SW 1271 (cell line): ENCODE measurements at places on chromosomes 7 and 10.

DNA sequence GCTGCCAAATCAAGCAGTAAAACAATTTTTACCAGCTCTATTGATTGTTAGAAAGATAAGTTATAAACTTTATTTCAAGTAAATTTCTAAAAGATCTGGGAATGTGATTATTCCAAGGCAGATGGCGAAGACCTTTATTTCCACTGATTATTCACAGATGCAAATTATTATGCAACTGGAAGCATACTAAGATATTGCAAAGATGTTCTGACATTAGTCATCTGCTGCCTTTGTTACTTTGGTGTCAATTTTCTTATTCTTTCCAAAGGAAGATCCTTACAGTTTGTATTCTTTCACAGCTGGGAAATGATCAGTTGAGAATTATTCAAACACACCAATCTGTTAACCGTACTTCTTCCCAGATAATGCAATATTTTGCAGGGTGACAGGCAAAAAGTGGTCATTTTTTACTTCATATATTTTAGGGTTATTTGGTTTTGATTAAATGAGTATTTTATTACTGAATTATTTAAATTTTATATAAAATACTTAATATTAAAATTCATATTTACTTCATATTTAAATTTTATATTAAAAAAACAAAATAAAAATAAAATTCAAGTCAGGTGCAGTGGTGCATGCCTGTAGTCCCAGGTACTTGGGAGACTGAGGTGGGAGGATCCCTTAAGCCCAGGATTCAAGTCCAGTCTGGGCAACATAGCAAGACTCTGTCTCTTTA, 171.3 kb downstream of the FZD1 start:
- DNase-seq = no peak

DNA sequence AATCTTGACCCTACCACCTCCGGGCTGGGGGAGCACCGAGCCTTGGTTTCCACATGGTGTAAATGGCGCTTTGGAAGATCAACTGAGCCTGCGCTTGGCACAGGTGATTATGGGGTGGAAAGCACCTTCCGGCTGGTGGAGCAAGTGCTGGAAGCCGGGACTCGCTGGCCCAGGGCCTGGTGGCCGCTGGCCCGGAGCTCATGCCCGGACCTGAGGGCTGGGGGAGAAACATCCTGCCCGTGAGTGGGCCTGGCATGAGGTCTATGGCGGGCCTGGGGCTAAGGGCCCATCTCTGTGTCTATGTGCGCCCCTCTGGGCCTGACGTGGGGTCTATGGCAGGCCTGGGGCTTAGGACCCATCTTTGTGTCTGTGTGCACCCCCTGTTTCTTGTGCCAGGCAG, 14.2 kb upstream of the LFNG start:
- no peak for DNase-seq

DNA sequence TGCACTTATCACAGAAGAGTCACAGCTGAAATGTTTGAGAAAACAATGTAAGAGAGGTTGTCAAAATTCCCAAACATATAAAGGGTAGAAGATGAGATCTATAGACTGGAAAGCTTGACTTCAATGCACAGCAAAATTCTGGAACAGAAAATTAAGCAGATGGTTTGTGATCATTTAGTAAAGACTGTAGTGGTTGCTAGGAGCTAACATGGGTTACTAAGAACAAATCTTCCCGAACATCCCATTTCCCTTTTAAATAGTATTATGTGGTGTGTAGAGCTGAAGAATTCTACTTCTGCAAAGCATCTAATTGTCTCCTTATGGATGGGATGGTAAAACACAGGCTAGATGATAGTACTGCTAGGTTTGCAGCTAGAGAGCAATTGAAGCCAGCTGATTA, 312.3 kb downstream of the CAMK1D start:
- DNase-seq = no peak

GRCh38 chr10:18620856-18621255, 30.5 kb downstream of the NSUN6 start:
- DNase-seq = no peak

DNA sequence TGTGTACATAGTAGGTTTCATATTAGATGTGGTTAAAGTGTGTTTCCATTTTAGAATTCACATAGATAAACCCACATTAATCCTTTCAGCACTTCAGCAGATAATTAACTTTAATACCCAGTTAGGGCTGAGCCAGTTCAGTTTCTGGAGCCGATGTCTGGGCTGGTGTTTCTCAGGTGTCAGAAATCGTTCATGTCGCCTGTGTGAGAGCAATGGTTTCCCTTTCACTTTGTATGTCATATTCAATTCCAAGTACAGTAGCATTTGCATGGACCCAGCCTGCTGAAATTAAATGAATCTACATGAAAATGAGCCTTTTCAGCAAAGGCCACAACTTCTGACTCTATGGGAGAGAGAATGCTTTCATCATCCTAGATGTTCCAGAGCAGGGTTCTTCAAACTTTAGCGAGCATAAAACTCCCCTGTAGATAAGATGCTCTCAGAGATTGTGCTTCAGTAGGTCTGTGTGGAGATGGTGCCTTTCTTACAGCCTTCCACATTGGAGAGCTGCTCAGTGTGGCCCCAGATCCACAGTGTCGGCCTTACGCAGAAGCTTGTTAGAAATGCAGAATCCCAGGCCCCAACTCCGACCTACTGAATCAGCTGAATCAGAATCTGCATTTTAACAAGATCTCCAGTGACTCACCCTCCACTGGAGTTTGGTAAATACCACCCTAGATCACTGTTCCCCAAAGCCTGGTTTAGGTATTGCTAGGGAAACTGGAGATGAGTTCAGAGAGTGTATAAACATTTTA, 19.6 kb downstream of the WIPF3 start:
- DNase-seq = no peak

GRCh38 chr10:49080965-49081364, 34.4 kb downstream of the VSTM4 start:
- no peak for DNase-seq

DNA sequence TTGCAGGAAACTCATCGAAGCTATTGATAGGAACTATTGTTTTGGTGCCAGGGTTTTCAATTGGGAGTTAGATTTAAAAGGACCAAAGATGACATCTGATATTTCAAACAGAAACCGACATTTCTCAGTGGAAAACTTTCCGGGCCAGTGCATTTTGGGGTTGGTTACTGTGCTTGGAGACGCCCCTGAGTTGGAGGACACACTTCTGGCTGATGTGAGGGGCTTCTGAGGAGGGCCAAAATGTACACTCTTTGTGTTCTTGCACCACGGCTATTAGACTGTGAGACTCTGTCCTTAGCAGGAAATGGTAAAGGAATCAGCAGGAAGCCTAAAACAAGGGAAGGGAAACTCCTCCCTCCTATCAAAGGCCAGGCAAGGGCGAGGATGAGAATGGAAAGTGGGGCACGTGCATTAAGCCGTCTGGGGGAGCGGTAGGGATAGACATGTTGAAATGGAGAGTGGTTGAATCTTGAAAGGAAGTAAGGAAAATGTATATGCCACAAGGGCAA, 1.8 kb upstream of the SRGN start:
- DNase-seq = no peak

DNA sequence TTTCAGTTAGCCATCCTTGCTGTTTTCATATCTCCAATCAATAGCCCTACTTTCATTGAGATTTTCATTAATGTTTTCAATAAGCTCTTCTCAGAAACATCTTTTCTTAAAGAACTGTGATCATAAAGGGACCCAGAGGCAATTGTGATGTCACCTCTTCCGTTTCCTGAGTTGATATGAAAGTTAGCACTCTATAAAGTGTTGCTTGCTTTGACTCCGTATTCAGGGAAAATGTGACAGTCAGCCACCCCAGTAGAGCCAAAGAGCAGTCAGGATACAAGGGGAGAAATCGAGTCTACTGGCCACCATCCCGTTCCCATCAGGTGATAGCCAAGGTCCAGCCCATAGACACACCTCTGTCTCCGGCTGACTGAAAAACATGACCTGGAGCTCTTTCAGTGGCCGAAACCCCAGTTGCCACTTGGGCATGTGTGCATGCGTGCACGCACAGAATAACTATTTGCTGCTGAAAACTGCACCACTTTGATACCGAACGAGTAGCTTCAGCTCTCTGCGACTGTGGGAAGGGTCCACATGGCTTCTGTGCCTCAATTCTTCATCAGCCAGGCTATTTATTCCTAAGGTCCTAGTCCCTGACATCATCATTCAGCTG, 291.4 kb downstream of the USP6NL start:
- DNase-seq = no peak

GRCh38 chr10:49601857-49602256, 8.3 kb upstream of the SLC18A3 start:
- no peak for DNase-seq

- DNase-seq = no peak
Measured at GRCh38 chr10:19767876-19768275, 48.4 kb upstream of the PLXDC2 start.
